Stimulated activated CD4-positive, alpha-beta T cell treated with anti-CD3 and anti-CD28 coated beads, Interleukin-2, amount 100 ng/mL, for 48 hours (primary cell): ENCODE measurements at places on chromosomes 12 and 14.

DNA sequence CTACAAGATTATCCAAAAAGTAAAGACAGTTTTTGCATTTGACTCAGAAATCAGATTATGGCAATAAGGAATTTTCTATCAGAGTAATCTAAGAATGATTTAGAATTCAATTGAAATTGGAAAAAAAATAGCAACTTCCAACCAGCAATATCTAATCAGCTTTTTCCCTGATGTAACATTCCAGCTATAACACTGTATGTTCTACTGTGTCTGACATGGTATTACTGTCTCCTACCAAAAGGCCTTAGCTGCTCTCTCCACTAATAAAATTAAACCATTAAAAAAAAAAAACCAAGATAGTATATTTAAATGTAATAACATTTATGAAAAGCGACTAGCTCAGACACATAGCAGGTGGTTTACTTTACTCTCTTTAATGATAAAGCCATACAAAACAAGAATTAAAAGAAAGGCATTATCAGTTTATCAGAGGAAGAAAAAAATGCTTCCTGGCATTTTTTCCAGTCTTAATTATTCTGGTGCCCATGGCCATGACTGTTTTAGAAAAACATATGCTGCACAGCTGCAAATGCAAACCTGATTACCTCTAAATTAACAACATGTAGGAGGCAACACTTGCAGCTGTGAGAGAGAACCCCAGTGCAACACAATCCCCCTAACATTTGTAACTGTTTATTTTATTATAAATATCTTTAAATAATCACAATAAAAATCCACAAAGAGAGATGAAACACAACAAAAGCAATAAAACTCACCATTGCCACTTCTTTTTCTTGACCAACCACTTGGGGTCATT, 28.8 kb downstream of the PHLDA1 start:
- no peak for DNase-seq

- DNase-seq, result no peak
Measured at GRCh38 chr14:54189748-54190354, 207.0 kb upstream of the CDKN3 start.

DNA sequence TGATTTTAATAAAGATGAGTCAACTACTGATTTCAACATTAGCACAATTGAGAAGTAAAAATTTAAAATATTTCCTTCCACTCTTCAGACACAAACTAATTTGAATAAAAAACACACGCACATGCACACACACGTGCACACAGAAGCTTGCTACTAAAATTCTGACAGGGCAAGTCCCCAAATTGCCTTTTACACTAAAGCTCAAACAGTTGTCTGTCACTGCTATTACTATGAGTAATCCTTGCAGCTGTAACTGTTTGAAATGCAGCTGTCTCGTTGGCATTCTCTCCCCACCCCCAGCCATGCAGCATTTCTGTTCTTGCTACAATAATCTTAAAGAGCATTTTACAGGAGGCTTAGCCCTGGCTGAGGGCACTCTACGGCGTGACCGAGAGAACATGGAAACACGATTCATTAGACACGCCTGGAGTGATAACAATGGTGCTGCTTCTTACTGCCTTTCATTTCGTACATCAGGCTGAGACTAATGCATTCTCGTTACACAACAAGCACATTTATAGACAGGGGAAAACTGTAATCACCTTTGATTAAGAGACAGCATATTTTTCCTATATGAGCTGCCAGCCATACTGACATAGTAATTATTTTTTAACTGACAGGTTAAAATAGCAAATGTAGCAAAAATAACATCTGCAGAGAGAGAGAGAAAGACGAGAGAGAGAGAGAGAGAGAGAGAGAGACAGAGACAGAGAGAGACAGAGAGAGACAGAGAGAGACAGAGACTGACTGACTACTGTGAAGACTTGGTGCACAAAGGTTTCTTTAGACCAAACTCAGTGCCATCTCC, 153.8 kb downstream of the MED13L start:
- peak; percentile 20 for DNase-seq

DNA sequence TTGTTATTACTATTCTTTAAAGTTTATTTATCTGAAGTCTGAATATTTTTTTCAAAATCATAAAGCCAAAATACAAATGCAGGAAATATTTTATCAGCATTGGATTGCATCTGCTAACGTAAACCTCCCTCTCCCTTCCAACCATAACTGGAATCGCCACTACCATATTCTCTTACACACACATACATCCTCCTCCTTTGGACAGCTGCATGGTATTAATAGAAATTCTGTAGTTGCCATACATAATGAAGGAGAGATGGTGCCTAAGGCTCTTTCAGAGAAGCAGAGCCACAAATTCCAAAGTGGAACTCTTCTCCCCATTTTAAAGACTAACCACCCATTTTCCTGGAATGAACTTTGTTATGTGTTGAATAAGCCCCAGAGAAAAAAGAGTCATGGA, 352.7 kb downstream of the MDGA2 start:
- no peak for DNase-seq

DNA sequence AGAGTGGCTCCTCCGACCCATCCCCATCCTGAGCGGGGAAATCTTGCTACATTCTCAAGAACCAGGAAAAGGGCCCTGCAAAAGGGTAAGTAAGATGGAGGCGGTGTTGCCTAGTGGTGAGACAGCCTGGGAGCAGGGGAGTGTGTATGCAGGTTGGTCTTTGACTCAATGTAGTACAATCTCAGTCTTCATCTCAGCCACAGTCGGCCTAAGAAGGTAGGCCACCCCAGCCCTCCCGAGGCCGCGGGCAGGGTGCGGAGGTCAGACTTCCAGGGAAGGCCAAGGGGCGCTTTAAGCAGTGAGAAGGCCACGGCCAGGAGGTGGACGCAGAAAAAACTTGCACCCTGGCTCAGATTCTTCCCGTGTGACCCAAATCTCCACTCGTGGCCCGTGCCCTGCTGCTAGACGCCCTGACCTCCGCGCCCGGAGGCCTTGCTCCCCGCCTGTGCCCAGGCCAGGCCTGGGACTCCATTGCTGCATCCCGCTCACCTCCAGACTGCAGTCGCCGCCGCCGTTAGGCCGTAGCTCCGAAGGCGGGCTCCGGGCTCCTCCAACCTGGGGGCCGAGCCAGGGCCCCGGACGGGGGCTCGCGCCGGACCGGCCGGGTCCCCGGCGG, 435 bp downstream of the FOXM1 start:
- peak; percentile 21 for DNase-seq

GRCh38 chr14:39322807-39323206, 89.1 kb downstream of the MIA2 start:
- DNase-seq, result no peak

DNA sequence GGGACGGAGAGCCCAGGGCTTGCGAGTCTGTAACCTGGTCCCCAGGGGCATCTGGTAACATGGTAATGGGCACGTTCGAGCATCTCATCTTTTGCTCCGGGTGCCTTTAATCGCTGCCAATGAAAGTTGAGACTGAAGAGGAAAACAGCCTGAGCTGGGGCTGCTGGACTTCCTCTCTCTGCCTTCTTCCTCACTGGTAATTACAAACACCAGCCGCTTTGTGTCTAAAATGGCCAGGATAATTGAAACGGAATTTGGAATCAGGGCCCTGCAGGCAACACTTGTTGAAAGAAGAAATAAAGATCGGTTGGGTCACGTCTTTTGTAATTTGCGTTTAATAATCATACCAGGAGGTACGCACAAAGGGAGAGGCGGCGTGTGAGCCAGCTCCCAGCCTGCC, 51.5 kb upstream of the GPATCH2L start:
- DNase-seq, result no peak

DNA sequence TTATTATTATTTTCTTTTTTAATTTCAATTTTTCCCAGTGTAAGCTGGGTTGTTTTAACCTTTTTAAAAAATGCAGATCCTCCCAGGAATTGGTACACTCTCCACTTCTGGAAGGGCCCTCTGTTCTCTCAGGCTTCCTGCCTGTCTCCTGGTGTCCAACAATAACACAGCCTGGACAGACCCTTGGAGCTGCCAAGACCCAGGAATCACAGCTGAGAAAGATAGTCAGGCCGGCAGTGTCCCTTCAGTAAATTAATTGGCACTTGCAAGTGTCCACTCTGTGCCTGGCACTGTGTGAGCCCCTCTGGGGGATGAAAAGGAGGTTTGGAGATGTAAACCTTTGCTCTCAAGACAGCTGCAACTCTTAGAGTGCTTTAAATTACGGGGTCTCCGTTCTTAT, 113.3 kb downstream of the SMOC1 start:
- DNase-seq, result no peak

DNA sequence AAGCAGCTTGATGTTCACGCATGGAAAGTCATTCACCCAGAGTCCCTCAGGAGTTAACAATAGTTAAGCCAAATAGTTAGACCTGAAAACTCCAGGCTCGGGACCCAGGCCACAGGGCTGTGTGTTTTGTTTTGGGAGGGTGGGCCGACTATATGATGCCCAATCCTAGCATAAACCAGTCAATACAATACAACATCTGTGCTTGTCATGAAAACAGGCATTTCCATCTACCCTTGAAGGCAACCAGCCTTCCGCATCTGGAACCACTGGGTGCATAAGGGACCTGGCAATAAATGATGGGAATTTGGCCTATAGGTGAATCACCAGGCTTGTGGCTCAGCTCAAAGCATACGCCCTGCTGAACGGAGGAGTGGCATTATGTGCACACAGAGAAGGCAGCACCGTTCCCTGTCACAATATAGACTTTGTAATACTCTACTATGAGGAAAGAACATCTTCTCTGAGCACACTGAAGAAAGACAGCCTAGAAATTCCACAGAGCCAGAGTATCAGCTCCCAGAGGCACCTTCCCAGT, 91.0 kb upstream of the FOXN3 start:
- DNase-seq, result no peak

DNA sequence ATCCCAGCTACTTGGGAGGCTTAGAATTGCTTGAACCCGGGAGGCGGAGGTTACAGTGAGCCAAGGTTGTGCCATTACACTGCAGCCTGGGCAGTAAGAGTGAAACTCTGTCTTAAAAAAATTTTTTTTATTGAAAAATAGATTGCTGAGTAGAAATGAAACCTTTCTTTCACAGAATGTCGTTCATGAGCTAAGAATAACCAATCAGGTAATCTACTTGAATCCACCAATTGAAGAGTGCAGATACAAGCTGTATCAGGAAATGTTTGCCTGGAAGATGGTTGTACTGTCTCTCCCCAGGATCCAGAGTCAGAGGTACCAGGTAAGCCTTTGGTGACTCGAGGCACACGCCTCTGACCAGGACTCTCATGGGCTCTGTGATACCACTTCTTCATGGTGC, 27.0 kb downstream of the DYNC1H1 start:
- no peak for DNase-seq

DNA sequence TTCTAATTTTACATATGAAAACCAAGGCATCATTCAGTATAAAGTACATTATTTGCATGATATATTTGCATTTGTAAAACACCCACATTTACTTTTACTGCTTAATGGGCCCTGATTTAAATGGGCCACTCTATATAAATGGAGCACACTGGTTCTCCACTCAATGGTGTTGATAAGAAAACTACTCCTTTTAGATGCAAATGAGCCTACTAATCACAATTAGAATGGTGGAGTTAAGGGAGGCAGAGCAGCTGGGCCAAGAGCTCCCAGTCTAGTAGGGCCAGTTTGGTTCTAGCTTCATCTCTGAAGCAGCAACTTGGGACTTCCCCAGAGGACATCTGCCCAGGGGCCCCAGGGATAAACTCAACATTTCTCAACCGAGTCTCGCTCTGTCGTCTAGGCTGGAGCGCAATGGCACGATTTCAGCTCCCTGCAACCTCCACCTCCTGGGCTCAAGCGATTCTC, 120.7 kb downstream of the FOXN3 start:
- DNase-seq, result no peak

DNA sequence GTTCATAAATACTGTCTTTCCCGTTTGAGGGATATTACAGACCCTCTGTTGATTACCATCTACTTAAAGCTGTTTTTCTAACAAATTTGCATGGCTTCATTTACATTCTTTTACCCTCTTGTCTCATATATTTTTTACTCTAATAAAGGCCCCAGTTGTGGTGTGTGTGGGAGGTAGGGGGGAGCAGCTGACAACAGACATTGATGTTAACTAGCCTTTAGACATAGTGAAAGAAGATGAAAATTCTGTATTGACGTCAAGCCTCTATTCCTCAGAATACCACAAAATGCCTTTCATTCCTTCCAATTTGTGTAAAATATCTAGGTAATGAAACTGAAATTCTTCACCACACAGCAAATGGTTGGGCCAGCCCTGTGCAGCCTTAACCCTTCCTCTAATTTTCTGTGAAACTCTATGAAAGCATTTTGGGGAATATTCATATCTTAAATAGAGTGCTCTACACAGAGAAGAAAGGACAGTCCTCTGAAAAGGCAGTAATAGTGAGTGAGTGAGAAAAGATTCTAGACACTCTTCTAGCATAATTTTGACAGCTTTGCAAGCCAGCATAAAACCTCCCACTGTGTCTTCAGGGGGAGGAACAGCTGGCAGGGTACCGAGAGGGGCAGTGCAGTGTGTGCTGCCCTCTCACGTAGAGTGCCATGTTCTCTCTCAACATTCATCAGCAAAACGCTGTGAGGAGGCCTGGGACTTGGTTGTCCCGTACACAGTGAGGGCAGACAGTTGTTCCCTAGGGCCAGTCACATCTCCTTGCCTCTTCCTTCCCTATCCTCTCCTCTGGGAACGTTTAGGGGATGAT, 20.1 kb upstream of the CERS5 start:
- no peak for DNase-seq

GRCh38 chr12:76417116-76417515, 68.9 kb upstream of the BBS10 start:
- no peak for DNase-seq

DNA sequence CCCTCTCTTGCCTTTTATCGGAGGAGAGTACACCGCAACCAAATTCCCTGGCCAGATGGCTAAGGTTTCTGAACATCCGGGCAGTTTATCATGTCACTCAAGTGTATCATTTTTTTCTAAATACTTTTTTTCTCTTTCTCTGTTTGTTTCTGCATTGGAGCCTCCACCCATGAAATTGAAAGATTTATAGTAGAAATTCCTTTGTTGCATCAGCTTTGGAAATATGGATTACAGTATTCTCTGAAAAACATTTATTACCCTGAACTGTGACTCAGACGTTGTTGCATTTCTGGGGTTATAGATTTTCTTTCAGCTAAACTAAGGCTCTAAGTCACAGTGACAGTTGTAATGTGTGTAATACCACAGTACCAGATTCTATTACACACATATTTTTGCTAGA, 187.0 kb downstream of the SPTSSA start:
- no peak for DNase-seq

DNA sequence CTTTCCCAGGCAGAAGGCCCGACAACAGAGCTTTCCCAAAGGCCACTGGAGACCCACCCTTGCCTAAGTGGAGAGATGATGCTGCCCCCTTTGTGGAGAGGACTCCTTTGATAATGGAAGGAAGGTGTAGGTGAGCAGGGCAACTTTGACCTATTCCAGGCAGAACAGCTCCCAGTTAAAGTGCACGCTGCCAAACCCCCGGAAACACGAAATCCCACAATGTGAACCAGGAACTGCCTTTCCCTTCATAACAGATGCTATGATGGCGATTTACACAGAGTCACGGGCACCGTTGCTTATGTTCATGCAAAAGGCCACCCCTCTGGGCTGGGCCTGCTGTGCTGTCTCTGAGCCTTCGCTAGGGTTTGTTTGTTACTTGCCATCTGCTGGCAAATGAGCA, 34.6 kb downstream of the PRIMA1 start:
- DNase-seq, result no peak

GRCh38 chr14:28773861-28774691, 7.5 kb downstream of the FOXG1 start:
- no peak for DNase-seq
